ENCODE measurements at places on chromosomes 5 and 9.

DNA sequence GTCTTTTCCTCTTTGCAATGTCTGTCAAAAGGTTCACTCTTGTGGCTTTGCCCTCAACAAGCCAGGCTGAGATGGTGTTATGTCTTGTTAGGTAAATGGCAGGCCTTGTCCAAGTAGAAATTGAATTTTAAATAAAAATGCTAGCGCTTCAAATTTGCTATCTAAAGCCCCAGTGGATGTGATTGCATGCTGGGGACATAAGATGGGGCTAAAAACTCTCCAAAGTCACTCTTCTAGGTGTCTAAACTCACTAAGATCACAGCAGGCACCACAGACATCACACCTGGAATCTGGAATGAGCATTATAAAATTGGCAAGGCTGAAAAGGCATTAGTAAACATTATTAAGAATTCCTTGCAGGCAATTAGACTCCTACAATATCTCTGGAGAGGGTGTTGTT lies 262.7 kb upstream of the CLINT1 start:
- no peak overlapping the region for H3K27ac ChIP-seq
- no peak for DNase-seq
- no peaks in the 10 kb centered on the region for H3K27me3 ChIP-seq

DNA sequence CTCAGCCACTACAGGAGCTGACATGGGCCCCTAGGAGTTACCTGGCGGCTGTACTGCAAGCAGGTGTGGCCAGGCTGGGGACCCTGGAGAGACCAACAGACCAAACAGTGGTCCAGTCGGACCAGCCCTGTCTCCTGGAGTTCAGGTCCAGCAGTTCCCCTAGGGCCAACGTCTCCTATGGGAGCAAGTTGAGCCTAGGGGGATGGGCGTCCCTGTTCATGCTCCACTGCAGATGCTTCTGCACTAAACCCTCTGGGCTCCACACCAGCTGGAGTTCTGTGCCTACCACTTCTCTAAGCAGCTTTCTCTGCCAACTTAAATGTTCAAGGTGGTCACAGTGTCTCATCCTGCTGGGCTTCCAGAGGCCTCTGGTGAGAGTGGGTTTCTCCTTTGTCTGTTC lies 20.6 kb upstream of the OMD start:
- H3K4me1 ChIP-seq, result no peaks in the 10 kb centered on the region
- H3K27ac ChIP-seq, result no peak overlapping the region
- no peak overlapping the region for H3K4me3 ChIP-seq
- no peak for DNase-seq
- H3K27me3 ChIP-seq, result no peaks in the 10 kb centered on the region

DNA sequence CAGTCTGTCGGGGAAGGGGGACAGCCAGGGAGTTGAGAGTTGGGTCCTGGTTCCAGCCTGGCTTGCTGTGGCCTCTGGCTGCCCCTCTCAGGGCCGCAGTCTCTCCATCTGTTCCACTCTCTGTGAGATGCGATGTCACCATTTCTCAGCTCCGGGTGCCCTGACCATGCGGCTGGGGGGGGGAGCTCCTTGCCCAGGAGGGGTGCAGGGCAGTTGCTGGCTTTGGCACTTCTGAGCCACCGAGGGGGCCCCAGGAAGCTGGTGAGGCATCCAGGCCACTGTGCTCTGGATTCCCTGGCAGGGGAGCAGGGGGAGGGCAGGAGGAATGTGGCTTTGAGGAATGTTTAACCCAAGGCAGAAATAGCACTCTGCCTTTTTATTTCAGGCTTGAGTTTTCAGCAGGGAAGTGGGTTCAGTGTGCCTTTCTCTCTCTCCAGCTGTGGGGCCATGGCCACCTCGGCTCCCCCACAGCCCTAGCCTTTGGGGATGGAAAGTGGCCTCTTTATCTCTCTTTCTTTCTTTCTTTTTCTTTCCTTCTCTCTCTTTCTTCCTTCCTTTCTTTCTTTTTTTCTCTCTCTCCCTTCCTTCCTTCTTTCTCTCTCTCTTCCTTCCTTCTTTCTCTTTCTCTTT lies 11.0 kb downstream of the NCS1 start:
- H3K27ac ChIP-seq, result peak overlapping the region; percentile 62
- H3K4me3 ChIP-seq, result peak overlapping the region; percentile 8
- peak; percentile 64 for DNase-seq
- H3K36me3 ChIP-seq, result no peaks in the 10 kb centered on the region
- peaks cover 34% of the 10 kb centered on the region for H3K4me1 ChIP-seq

- no peak overlapping the region for H3K4me3 ChIP-seq
- no peaks in the 10 kb centered on the region for H3K4me1 ChIP-seq
- H3K27ac ChIP-seq, result no peak overlapping the region
- no peaks in the 10 kb centered on the region for H3K36me3 ChIP-seq
- no peak for DNase-seq
Observed at GRCh38 chr9:38652044-38652443, 31.6 kb upstream of the ANKRD18A start.

DNA sequence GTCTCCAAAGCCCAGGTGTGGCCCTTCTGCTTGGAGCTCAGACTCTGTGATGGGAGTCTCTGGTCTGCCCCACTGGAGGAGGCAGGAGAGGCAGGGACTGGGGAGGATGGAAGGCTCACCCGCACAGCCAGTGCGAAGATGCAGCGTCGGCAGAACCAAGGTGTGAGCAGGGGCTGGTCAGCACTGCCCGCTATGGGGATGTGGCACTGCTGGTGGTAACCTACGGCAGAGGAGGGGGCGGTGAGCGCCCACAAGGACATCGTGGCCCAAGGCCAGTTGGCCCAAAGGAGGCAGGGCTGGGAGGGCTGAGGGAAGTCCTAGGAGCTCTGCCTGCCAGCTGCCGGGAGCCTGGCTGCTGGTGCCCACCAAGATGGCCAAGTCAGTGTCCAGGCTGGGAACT lies 7.3 kb downstream of the PHF19 start:
- DNase-seq, result no peak
- H3K27ac ChIP-seq, result peak overlapping the region; percentile 40
- no peaks in the 10 kb centered on the region for H3K27me3 ChIP-seq
- no peak overlapping the region for H3K4me3 ChIP-seq
- peaks cover 19% of the 10 kb centered on the region for H3K36me3 ChIP-seq

GRCh38 chr5:133753856-133754255 lies 141.5 kb upstream of the FSTL4 start:
- H3K27me3 ChIP-seq, result peaks cover 6% of the 10 kb centered on the region
- no peaks in the 10 kb centered on the region for H3K36me3 ChIP-seq
- no peaks in the 10 kb centered on the region for H3K4me1 ChIP-seq
- no peak overlapping the region for H3K4me3 ChIP-seq

DNA sequence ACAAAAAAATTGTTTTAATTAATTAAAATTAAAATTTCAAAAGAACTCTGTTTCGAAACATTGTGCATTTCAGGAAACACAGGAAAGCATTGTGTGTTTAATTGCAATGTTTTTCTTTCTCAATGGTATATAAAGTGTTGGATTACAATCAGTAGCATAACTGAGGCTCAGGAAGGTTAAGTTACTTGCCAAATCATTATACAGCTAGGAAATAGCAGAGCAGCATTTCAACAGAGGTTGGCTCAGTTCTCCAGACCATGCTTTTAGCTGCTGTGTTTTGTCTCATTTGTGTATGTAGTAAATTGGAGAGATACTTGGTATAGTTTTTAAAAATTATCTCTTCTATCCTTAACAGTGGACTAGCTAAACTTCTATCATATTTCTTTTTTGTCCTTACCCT lies 30.0 kb upstream of the CAMLG start:
- H3K36me3 ChIP-seq, result peaks cover 6% of the 10 kb centered on the region
- H3K27ac ChIP-seq, result no peak overlapping the region
- H3K4me3 ChIP-seq, result no peak overlapping the region
- peak; percentile 9 for DNase-seq
- no peaks in the 10 kb centered on the region for H3K27me3 ChIP-seq

GRCh38 chr5:173662581-173663351 lies 46.3 kb upstream of the BOD1 start:
- no peaks in the 10 kb centered on the region for H3K27me3 ChIP-seq
- no peak overlapping the region for H3K27ac ChIP-seq
- no peak overlapping the region for H3K4me3 ChIP-seq
- no peaks in the 10 kb centered on the region for H3K36me3 ChIP-seq

GRCh38 chr5:180287404-180287803 lies 4.5 kb downstream of the MAPK9 start:
- H3K4me3 ChIP-seq, result no peak overlapping the region
- H3K27ac ChIP-seq, result no peak overlapping the region
- H3K27me3 ChIP-seq, result no peaks in the 10 kb centered on the region
- H3K4me1 ChIP-seq, result no peaks in the 10 kb centered on the region
- DNase-seq, result no peak

DNA sequence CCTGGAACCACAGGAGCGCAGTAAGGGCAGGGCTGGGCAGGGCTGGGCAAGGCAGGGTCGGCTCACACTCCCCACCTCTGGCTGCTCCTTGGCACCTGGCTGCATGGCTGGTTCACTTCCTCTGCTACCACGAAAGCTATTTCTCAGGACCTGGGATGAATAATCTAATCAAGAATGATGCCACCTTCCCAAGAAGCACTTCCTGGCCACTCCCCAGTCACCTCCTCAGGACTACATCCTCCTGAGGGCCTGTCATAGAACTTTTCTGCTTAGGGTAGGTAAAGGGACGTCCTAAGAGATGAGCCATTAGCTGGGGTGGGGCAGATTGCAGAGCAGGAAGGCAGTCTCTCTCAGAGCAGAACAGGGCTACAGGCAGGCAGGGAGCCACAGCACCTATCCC lies 288.2 kb upstream of the MAP3K1 start:
- H3K27me3 ChIP-seq, result peaks cover 2% of the 10 kb centered on the region
- H3K36me3 ChIP-seq, result no peaks in the 10 kb centered on the region
- no peak for DNase-seq
- no peak overlapping the region for H3K4me3 ChIP-seq

DNA sequence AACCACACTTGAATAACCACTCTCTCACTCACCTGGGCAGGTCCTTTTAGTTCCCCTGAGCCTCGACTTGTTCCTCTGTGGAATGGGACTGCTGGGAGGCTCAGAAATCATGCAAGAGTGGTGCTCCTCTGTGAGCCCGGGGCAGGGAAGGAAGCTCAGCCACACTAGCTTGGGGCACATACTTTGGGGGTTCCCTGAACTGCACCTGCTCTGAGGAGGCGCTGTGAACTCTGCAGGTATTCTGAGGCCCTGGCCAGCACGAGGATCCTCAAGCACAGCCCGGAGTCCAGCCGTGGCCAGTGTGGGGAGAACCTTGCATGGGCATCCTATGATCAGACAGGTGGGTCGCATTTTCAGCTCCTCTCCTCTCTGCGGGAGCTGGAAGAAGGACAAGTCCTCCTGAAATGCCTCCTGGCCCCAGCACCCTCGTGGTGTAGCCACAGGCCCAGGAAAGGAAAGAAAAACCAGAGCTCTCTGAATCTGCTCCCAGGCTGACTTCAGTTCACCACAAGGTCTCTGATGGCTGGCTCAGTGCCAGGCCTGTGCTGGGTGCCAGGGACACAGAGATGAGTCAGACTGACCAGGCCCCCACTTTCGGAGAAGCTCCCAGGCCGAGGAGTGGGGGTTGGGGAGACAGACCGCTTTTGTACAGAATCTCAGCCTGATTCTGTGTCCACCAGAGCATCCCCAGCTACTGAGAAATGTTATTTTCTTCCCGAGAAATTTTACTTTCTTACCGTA lies 11.9 kb downstream of the GLIPR2 start:
- H3K4me1 ChIP-seq, result peaks cover 13% of the 10 kb centered on the region
- no peaks in the 10 kb centered on the region for H3K27me3 ChIP-seq
- H3K36me3 ChIP-seq, result peaks cover 3% of the 10 kb centered on the region
- peak; percentile 97 for DNase-seq
- no peak overlapping the region for H3K4me3 ChIP-seq

DNA sequence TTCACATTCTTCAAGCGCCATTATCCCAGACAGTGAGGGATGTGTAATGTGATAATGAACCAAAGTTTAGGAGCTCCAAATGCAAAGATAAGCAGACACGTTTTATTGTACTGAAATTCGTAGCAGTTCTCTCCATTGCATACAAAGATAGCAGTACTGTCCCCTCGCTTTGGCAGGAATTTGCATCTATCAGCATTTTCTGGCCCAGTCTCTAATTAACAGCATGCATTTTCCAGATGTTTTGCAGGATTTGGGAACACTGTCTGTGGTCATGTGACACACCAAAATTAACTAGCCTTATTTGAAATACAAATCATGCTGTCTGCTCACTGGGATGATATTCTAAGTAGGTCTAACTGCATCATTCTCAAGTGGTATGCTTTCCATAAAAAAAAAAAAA lies 235.9 kb upstream of the TRPM3 start:
- DNase-seq, result no peak
- peaks cover 2% of the 10 kb centered on the region for H3K4me1 ChIP-seq
- no peak overlapping the region for H3K27ac ChIP-seq
- H3K36me3 ChIP-seq, result no peaks in the 10 kb centered on the region
- H3K4me3 ChIP-seq, result no peak overlapping the region
- H3K27me3 ChIP-seq, result no peaks in the 10 kb centered on the region

DNA sequence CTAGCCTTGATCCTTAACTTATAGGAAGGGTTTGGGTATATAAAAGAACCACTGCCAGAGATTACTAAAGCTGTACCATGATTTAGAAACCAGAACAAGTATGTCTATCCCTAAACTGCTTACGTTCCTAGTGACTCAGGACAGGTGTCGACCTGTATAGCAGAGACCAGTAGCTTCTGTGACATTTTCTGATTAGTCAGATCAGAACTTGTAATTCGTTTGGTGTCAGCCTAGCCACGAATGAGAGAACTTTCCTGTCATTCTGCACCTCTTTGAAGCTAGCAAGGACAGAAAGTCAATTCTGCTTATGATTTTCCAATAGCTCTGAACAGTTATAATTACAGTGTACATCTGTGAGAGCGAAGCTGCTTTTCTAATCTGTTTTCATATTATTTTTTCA lies 39.5 kb downstream of the PRKACG start:
- no peaks in the 10 kb centered on the region for H3K27me3 ChIP-seq
- no peak overlapping the region for H3K27ac ChIP-seq
- no peaks in the 10 kb centered on the region for H3K36me3 ChIP-seq
- no peak overlapping the region for H3K4me3 ChIP-seq
- no peaks in the 10 kb centered on the region for H3K4me1 ChIP-seq

DNA sequence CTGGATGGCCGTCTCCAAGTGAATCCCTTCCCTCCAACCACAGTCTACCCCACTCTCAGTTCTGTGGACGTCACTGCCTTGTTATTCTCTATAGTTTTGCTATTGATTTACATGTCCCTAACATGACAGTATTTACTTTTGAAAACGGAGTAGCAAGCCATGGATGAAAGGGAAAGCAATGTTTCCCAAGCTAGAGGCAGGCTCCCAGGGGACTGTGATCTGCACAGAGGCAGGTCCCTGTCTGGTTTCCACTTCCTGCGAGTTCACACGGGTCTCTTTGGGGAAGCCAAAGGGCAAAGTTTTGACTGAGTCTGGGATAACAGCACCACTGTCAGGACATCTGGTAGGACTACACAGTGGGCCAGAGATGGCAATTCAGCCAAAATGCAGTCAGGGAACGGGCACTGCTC lies 12.7 kb downstream of the C9orf153 start:
- no peaks in the 10 kb centered on the region for H3K36me3 ChIP-seq
- H3K4me3 ChIP-seq, result no peak overlapping the region
- H3K27me3 ChIP-seq, result no peaks in the 10 kb centered on the region
- peak; percentile 14 for DNase-seq

- H3K27me3 ChIP-seq, result no peaks in the 10 kb centered on the region
- no peak overlapping the region for H3K27ac ChIP-seq
- peaks cover 5% of the 10 kb centered on the region for H3K36me3 ChIP-seq
- no peak for DNase-seq
Observed at GRCh38 chr9:133932633-133933032, 59.5 kb downstream of the VAV2 start.

GRCh38 chr5:20276959-20277263 lies 288.9 kb upstream of the CDH18 start:
- H3K4me1 ChIP-seq, result no peaks in the 10 kb centered on the region
- no peak overlapping the region for H3K4me3 ChIP-seq
- H3K27ac ChIP-seq, result no peak overlapping the region
- DNase-seq, result no peak
- no peaks in the 10 kb centered on the region for H3K27me3 ChIP-seq
- H3K36me3 ChIP-seq, result no peaks in the 10 kb centered on the region
